ENCODE measurements at places on chromosomes 4 and X.

GRCh38 chr4:109786846-109787245 is 15.0 kb downstream of the CFI start:
- no peak for DNase-seq

GRCh38 chr4:123488916-123489315 is 92.3 kb downstream of the SPRY1 start:
- no peak for DNase-seq

GRCh38 chrX:129043138-129043537 is 480.2 kb downstream of the SMARCA1 start:
- no peak for DNase-seq

- no peak for DNase-seq
Measured at GRCh38 chr4:98203332-98204235, 57.6 kb upstream of the RAP1GDS1 start.

- no peak for DNase-seq
Measured at GRCh38 chrX:22934640-22935039, 65.1 kb upstream of the DDX53 start.

DNA sequence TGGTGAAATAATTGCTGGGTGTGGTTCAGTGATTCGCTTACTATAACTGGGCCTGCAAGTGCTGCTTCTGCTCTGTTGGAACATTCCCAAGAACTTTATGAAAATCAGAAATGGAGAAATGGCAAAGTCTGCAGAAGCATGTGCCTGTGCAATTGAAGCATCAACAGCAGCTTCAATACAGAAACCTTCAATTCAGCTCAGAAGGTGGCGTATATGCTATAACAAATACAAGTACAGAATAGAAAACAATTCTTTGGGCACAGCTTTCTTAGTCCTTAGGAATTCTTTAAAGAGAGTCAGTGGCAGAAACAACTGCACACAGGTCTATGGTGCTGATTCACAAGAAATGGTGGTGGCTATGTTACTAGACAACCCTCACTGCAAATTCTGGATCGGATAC is 18.0 kb upstream of the PDHA2 start:
- no peak for DNase-seq

- DNase-seq = no peak
Measured at GRCh38 chrX:149682031-149682430, 29.8 kb upstream of the MAGEA11 start.

- no peak for DNase-seq
Measured at GRCh38 chrX:111309083-111309482, 38.8 kb upstream of the CAPN6 start.

DNA sequence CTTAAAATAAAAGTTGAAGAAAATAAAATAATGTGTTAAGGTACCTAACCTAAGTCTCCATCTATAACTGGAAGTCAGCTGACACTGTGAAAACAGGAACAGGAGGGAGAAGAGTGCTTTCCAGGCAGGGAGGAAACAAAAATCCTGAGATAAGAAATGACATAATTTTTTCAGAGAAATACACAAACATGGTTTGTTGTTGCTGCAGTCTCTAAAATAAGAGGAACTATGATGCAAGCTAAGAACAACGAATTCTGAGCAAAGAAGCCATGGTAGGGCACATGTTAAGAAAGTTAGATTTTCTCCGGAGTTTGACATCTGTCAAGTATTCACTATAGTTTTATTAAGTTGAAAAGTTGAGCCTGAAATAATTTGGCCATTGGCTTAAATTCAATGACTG is 26.9 kb downstream of the PAPSS1 start:
- no peak for DNase-seq

- DNase-seq = no peak
Measured at GRCh38 chr4:168777277-168777965, 232.6 kb downstream of the CBR4 start.

DNA sequence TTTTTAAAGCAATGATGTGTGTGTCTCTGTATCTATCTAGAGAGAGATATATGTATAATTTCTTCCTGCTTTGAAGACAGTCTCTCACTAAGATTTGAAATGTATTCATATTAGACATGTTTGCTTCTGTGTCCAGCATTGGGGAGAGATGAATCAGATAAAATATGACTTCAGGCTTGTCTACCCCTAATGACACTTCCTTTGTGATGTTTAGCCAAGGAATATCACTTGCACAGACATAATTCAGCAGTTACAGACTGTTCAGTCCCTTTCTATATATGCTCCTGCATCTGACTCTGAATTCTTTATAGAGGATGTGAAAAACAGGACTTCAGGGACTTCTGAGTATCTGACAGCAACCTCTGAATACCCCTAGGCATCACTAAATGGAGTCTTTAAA is 158.4 kb downstream of the DCLK2 start:
- DNase-seq = no peak

DNA sequence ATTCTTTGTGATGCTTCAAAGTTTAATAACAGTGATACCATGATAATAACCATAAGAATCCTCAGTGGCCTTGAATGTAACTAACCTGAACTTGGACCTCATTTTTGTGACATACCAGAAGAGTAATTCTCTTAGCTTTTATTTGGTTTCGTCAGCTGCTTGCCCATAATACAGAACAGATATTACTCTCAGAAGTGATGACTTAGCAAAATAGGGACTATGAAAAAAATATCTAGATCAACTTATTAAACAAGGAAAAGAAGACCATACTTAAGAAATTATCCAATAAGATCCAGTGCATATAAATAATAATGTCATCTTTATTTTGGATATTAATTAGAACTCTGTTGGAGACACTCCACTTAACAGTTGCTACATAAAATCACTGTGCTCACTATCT is 236.9 kb upstream of the GPC4 start:
- no peak for DNase-seq

GRCh38 chr4:39464886-39465501 is 6.1 kb downstream of the LIAS start:
- DNase-seq = no peak

- no peak for DNase-seq
Measured at GRCh38 chrX:119503484-119503861, 35.2 kb downstream of the SLC25A5 start.

DNA sequence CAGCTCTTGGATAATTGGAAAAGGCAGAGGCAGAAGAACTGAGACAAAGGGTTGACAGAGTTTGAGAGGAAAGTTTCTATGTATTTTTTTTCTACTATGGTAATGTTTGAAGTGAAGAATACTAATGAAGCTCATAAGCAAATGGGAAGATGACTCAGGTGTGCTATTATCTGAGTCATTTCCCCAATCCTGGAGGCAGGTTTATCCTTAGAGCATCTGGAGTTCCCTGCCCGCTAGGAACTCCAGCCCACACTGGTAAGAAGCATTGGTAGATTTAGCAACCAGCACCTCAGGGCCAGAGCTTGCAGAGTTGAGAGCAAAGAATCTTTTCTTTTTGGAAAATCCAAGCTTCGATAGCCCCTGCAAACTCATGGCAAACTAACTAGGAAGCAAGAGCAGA is 55.2 kb downstream of the DOCK11 start:
- no peak for DNase-seq
